ENCODE measurements at places on chromosomes 11 and 22. TPM values are rescaled to one million over a fixed set of nuclear protein-coding genes. Genes with fewer than 3 reads are reported as not detected.

Gene OR8H1
- not detected for polyA plus RNA-seq

Gene USP28
- polyA plus RNA-seq, result 11.0 TPM

Gene B3GAT1
- polyA plus RNA-seq, result 0.11 TPM

Gene PATE3
- polyA plus RNA-seq, result not detected

Gene CCDC34
- polyA plus RNA-seq, result 6.2 TPM

Gene MYEOV
- not detected for polyA plus RNA-seq

Gene P2RY2
- polyA plus RNA-seq, result 1.0 TPM

Gene MMP27
- 0.12 TPM for polyA plus RNA-seq

Gene C11orf97
- polyA plus RNA-seq, result not detected

Gene EHD1
- polyA plus RNA-seq, result 14.5 TPM

Gene GTSE1
- 0.60 TPM for polyA plus RNA-seq

Gene DRD2
- 0.02 TPM for polyA plus RNA-seq

Gene MYOD1
- polyA plus RNA-seq, result not detected

Gene RFPL3
- 0.06 TPM for polyA plus RNA-seq

Gene YPEL1
- polyA plus RNA-seq, result 8.5 TPM

Gene ACTN3
- polyA plus RNA-seq, result 0.22 TPM

Gene MS4A12
- not detected for polyA plus RNA-seq

Gene OR52N4
- polyA plus RNA-seq, result 0.50 TPM

Gene CASP5
- polyA plus RNA-seq, result 0.40 TPM

Gene DUSP8
- 0.59 TPM for polyA plus RNA-seq

Gene TMEM86A
- polyA plus RNA-seq, result 11.5 TPM

Gene PARVG
- 4.1 TPM for polyA plus RNA-seq

Gene OR8D1
- polyA plus RNA-seq, result not detected

Gene OR5B21
- not detected for polyA plus RNA-seq

Gene TPBGL
- polyA plus RNA-seq, result 0.19 TPM
